ENCODE measurements at places on chromosomes 7 and 10.

- no peak for DNase-seq
Observed at GRCh38 chr7:7183061-7183837, 905 bp downstream of the C1GALT1 start.

DNA sequence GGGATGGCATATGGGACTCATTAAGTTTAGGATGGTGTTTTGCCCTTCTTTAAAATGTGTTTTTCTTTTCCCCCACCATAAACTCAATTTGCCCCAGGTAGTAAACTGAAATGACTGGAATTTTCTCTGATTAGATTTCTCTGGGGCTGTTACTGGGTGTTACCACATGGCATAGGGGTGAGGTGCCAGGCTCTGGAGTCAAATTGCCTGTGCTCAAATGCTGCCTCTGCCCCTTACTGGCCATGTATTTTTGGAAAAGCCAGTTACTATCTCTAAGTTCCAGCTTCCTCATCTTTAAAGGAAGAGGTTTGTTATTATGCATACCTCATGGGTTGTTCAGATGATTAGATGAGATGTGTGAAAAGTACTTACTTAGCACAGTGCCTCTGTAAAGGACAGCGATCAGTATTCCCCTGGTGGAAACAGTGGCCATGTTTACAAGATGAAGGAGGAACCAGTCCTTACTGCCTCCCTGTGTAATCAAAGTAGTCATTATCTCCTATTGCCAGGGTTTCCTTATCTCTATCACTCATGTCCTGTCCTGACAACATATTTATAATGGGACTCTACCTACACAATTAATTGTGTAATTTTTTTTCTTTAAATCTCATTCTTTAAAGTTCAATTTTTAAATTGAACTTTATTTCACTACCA lies 352.0 kb downstream of the KCNMA1 start:
- DNase-seq, result no peak

DNA sequence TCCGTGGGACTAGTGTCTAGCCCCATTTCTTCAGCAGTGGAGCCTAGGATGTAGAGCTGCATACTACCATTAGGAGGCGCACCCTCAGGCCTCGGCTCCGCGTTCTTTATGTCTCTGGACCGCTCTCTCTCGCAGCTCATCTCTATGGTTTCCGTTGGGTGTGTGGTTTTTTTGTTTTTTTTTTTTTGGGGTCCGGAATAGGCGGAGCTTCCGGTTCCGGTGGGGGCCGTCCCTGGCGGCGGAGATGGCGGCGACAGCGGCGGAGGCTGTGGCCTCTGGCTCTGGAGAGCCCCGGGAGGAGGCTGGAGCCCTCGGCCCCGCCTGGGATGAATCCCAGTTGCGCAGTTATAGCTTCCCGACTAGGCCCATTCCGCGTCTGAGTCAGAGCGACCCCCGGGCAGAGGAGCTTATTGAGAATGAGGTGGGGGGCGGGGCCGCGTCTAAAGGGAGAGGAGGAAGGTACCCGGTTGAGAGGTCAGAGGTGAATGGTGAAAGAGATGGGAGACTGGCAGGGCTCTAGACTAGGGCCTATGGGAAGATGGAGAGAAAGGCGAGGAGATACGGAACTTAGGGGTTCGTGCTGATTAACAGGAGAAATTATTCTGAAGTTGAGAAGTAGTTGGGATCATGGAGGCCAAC lies at the start of gene HIF1AN:
Gene HIF1AN (plus strand): TSS at position 229 of the 639 bp plus-strand sequence. CDS start 16 bp downstream, at position 245.
- peak; percentile 86 for DNase-seq

GRCh38 chr10:62077330-62078015 lies 176.0 kb downstream of the ARID5B start:
- no peak for DNase-seq

- no peak for DNase-seq
Observed at GRCh38 chr10:65367706-65368105, 1558.1 kb upstream of the LRRTM3 start.

DNA sequence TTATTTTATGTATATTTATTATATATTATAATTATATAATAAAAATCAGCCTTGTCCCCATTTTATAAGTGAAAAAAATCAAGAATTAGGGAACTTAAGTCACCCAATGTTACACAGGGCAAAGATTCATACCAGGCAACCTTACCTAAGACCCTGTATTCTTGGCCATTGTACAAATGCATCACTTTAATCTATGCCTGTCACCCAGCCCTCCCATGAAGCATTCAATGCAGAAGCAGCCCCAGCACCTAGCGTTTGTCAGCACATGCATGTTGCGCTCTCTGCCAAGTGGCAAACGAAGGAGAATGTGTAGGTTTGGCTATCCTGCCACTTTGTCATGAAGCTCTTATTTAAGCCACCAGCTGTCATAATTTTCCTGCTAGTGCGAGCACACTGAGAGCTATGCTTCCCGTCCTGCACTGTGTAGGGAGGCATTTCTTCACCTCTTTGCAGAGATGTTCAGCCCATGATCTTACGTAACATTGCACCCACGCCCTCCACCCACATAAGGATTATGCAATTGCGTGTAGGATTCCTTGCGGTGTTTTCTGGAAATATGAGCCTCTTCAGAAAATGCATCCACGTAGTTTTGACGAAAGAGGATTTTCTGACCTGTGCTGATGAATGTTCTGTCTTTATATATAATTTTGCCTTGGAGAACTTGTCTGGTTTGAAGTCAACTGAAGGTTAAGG lies 7.7 kb upstream of the COBL start:
- DNase-seq, result no peak

- DNase-seq, result no peak
Observed at GRCh38 chr10:121375172-121375571, 223.1 kb downstream of the FGFR2 start.

GRCh38 chr10:128032466-128032865 lies 93.8 kb downstream of the MKI67 start:
- DNase-seq, result no peak

GRCh38 chr7:48035967-48036478 lies 680 bp downstream of the C7orf57 start:
- no peak for DNase-seq

DNA sequence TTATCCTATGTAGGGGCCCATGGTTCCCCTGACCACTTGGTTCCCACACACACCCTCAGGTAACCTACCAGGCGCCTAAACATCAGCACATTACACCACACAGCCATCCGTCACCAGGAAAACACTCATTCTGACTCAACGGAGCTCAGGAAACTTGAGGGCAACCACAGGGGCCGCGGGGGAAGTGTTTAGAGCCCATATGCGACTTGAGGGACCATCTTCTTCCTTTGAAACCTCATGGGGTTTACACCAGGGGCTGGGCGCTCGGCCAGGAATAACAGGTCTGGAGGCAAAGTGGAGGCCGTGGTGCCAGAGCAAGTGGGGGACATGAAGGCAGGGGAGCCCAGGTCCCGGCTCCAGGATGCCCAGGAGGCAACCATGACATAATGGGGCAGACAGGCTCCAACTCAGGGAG lies 1.5 kb downstream of the STX1A start:
- DNase-seq, result no peak

- DNase-seq, result no peak
Observed at GRCh38 chr7:33251301-33251700, 121.9 kb downstream of the BBS9 start.

DNA sequence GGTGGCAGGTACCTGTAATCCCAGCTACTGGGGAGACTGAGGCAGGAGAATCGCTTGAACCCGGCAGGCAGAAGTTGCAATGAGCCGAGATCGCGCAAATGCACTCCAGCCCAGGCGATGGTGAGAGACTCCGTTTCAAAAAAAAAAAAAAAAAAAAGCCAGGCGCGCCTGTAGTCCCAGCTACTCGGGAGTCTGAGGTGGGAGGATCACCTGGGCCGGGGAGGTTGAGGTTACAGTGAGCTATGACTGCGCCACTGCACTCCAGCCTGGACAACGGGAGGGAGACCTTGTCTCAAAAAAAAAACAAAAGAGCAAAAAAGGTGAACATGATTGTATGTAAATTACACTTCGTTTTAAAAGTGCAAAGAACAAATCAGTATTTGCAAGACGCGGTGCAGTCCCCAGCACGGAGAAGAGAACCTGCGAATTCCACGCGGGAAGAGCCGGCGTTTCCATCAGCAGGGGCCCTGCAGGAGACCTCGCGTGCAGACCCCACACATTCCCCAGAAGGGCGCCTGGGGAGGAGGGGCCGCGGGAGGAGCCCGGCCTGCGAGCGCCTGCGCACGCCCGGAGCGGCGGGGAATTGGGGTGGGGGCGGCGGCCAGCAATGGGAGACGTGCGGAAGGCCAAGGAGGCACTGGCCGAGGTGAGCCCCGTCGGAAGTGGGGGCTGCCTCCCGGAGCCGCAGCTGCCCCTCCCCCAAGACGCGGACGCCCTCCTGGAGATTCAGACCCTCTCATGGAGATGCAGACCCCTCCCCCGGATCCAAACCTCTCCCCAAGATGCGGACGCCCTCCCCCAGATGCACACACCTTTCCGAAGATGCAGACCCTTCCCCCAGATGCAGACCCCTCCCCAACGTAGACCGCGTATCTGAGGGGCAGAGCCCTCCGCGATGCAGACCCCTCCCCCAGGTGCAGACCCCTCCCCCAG lies 16.7 kb upstream of the SUN1 start:
- DNase-seq, result no peak

- DNase-seq, result no peak
Observed at GRCh38 chr7:158048569-158048968, 539.1 kb downstream of the PTPRN2 start.

DNA sequence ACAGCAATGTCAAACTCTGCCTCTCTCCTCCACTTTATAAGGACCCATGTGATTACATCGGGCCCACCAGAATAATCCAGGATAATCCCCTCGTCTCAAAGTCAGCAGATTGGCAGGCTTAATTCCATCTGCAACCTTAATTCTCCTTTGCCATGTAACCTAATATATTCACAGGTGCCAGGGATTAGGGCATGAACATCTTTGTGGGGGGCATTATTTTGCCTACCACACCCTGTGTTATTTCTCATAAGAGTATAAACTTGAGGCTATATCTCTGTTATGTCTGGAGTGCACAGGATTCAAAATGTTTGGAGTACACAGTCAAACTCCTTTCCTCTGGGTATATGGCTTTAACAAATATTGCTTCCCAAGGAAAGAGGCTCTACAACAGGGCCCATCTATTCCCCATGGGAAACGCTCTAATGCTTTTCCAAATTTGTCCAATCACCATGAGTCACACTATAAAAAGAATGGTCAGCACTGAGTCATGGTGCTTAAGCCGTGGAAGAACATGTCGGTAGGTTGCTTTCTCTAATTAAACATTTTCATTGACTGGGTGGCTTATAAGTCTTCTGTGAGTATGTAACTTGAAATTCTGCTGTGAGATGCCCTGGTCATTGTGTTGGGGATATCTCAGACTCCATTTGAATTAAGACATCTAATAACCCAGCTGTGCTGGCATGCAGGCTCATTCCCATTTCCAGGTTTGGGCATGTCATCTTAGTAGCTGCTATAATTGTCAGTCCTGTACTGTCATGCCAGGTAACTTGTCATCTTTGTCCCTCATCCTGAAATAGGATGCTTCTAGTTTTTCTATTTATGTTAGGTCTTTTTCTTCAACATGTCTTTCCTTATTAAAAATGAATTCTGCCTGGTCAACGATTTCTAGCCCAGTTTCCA lies 11.5 kb upstream of the AKR1B10 start:
- DNase-seq, result no peak

DNA sequence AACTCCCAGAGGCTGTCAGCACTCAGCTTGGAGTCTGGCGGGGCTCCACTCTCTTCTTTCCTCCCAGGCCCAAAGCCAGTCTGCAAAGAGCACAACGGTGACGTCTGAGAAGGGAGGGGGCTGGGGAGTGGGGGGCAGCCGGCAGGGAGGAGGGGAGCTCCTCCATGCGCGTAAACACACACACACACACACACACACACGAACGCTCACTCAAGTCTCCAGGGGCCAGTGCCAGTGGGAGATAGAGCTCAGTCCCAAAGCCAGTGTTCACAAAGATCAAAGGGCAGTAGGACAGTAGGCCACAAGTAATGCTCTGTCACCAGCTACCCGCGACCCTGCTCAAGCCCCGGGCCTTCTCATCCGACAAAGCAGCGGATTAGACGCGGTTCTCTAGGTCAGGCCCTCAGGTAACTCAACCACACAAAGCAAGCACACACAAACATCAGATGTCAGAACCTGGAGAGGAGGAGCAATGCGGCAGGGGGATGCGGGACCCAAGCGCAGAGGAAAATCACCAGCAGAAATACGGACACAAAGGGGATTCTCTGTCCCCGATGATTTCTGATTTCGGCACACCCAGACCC lies 19.9 kb downstream of the TCAF1 start:
- peak; percentile 78 for DNase-seq

DNA sequence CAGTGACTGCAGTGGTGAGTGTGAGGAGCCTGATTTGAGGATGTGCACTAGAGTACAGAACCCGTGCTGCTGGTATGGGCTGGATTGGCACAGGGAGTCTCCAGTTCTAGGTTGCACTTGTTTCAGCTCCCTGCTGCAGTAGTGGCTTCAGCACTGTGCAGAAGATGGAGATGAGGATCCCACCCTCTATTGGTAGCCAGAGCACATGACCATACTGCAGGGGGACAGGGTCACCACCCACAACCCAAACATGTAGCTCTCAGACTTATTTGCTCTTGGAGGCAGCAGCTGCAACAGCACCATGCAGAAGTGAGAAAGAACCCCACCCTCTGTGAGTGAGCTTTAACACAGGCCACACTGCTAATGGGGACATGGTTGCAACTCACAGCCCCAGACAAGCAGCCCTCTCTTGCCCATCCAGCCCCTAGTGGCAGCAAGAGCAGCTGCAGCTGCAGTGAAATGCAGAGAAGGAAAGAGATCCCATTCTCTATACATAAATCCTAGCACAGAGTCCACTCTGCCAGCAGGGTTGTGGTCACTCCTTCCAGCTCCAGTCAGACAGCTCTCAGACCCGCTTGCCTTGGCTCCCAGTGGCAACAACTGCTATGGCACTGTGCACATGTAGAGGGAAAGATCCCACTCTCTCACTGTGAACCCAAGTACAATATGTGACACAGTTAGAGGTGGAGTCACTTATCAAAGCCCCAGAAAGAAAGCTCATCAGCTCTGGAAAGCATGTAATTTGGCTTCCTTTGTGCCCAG lies 51.4 kb upstream of the SCIN start:
- DNase-seq, result no peak

DNA sequence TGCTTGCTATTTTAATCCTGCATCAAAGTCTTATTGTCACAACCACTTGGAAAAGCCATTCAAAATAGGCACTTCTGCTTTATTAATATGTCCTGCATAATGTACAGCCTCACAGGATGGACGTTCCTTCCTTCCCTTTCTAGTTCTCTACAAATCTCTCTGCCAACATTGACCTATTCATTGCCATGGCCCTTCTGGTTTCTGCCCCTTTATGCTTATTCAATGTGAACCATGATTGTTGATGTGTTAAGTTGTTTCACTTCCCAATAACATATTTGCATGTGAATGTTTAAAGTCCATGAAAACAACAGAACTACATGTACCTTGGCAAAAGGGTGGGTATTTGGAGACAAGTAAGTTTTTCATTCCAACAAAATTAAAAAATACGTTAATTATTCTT lies 45.7 kb downstream of the COL28A1 start:
- no peak for DNase-seq

Measured in C1 segment of cervical spinal cord (tissue), 14 donors.